ENCODE measurements at places on chromosomes 11 and 22. TPM values are rescaled to one million over a fixed set of nuclear protein-coding genes. Genes with fewer than 3 reads are reported as not detected.

Gene SESN3
- total RNA-seq = 26.9 TPM

Gene SLC22A8
- total RNA-seq = not detected

Gene OR4P4
- not detected for total RNA-seq

Gene TTC12
- total RNA-seq = 15.7 TPM

Gene SCGB1C1
- total RNA-seq = 0.64 TPM

- DNase-seq = no peak
Observed at GRCh38 chr22:45667486-45667885, 4.1 kb upstream of the ATXN10 start.

DNA sequence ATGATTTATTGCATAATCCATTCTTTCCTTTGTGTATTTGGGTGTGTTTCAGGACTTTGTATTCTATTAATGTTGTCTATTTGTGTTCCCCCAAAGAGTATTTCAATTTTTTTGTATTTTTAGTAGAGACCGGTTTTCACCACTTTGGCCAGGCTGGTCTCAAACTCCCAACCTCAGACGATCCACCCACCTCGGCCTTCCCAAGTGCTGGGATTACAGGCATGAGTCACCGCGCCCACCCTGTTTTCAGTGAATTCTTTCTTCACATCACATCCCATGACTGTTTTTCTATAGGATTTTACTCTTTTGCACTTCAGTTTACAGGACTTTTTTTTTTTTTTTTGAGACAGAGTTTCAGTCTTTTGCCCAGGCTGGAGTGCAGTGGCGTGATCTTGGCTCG lies 46.3 kb downstream of the RBX1 start:
- DNase-seq = no peak

- no peak for DNase-seq
Observed at GRCh38 chr22:34414467-34415440, 494.5 kb upstream of the LARGE1 start.

DNA sequence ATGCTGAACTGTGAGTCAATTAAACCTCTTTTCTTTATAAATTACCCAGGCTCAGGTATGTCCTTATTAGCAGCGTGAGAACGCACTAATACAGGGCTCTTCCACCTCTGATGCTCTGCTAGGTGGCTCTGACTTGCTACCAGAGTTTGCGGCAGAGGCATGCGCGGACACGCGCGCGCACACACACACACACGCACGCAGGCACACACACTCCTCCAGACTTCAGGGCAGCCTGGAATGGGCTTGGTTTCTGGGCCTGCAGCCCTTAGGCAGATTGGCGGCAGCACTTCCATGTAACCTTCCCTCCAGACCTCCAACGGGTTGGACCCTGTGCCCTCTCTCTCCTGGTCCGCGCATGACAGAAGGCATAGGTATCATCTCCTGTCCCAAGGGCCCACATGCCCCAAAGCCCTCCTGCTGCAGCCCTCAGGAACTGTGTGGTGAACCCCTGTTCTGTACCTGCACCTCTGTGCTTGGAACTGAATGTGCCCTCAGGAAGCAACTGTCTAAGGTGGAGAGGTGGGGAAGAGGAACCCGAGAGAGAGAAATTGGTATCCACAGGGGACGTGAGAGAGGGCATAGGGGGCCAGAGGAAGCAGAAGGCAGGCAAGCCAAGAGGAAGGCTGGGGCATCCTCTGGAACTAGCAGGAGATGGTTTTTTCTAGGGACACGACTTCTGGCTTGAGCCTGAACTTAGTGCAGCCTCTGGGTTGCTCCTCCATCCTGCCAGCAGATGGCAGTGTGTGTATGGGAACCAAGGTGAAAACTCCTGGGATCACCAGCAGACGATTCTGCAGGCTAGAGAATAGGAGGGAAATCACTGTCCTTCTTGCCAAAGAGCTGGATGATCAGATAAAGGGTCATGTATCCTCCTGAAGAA lies 23.4 kb upstream of the RIC3 start:
- peak; percentile 56 for DNase-seq

DNA sequence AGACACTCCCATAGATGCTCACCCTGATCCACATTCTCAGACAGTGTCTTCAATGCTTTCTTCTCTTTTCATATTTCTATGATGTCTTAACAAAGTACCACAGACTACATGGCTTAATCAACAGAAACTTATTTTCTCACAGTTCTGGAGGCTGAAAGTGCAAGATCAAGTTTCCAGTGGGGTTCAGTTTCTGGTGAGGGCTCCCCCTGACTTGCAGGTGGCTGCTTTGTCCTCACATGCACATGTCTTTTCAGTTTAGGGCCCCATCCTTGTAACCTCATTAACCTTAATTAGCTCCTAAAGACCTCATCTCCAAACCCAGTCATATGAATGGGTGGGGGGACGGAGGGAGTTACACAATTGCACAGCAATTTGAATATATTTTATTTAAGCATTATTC lies 335.8 kb downstream of the AASDHPPT start:
- no peak for DNase-seq

DNA sequence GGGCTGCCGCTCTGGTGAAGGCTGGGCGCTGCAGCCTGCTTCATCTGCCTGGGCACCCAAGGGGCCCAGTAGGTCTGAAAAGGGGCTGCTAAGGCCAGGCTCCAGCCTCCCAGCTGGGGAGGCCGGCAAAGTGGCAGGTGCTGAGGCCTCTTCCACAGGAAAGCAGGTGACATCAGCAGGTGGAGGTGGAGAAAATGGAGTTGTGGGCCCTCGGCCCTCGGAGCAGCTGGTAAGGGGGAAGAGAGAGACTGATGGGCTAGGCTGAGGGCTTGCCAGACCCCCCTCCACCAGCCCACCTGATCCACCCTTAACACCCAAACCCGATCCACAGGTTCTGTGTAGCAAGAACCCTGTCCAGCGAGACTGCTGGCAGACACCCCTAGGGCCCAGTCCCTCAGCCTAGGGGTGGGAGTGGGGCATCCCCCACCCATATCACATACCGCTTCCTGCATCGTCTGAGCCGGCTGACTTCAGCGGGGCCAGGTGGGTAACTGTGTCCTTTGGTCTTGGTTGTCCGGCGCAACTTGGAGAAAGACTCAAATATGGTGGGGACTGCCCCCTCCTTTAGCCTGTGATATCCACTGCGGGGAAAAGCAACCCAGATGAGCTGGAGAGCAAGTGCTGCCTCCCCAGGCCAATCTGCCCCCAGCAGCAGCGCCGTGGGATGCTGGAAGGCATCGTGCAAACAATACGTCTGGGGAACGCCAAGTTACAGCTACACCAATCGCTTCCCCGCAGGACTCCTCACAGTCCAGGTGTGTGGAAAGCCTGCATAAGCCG lies 1.5 kb downstream of the THAP7 start:
- DNase-seq = no peak
